PC-3 (cell line): ENCODE measurements at places on chromosomes 4 and X. TPM values are rescaled to one million over a fixed set of nuclear protein-coding genes. Genes with fewer than 3 reads are reported as not detected.
A peak's percentile ranks its signal among the peaks of the same experiment; 100 is the strongest.

GRCh38 chrX:27915617-27916016 lies 65.6 kb downstream of the DCAF8L1 start:
- no peaks in the 10 kb centered on the region for H3K27me3 ChIP-seq
- no peak overlapping the region for H3K27ac ChIP-seq
- no peaks in the 10 kb centered on the region for H3K4me1 ChIP-seq
- no peak overlapping the region for H3K4me3 ChIP-seq
- peak; percentile 11 for DNase-seq

GRCh38 chr4:25862411-25863346 lies at the start of gene SEL1L3:
SEL1L3 (minus strand) TSS chr4:25862988; CDS start chr4:25862836, 152 bp downstream.
- peak within 1 kb of the TSS; percentile 87 for H3K4me3 ChIP-seq
- H3K4me1 ChIP-seq, result peaks cover 21% of the 10 kb centered on the region

DNA sequence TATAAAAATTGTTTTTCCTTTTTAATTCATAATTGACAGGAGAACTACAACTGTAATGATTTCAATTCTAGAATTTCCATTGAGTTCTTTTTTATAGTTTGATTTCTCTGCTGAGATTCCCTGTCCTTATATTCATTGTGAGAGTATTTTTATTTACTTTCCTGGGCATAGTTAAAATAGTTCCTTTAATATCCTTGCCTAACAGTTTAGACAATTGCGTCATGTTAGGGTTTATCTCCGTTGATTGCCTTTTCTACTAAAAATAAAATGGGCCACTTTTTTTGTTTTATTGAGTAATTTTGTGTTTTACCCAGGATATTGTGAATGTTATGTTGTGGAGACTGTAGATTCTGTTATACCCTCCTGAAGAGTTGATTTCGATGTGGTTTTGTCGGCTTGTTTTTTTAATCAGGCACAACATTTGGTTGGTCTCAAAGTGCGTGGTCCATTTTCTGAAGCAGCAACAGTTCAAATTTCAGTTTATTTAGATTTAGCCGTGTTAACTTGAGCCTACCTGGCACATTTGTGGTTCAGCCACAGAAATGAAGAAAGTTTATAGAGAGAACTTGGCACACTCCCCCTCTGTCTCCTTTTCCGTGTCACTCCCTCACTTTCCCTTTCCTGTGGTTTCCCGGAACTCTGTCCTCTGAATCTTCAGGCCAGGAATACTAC lies 16.0 kb upstream of the PRRG1 start:
- no peak for DNase-seq
- no peaks in the 10 kb centered on the region for H3K36me3 ChIP-seq
- no peak overlapping the region for H3K27ac ChIP-seq

The RIPPLY1 gene
- not detected in 2 replicates for total RNA-seq

The SHISA3 gene
- total RNA-seq, result 29.5 and 33.5 TPM in 2 replicates

The SMPX gene
- total RNA-seq, result not detected in 2 replicates
